ENCODE measurements at places on chromosomes 3 and 15.

- no peak for DNase-seq
Observed at GRCh38 chr3:108180194-108180593, 42.0 kb downstream of the IFT57 start.

DNA sequence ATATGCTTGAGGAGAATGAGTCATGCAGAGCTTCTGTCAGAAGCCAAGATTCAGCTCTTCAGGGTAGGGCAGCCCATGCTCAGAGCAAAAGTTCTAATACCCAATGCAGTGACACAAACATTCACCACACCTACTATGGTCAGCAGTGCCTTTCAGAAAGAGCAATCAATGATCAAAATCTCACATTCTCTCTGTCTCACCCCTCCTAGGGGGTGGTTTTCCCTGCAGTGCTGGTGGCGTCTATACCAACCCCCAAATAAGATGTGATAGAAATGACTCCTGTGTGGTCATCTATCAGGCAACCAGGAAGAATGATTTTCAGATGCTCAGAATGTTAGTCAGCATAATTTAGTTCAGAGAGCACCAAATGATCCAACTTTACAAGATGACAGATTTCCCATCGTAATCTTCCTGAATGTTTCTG, 385.3 kb downstream of the NTRK3 start:
- no peak for DNase-seq

DNA sequence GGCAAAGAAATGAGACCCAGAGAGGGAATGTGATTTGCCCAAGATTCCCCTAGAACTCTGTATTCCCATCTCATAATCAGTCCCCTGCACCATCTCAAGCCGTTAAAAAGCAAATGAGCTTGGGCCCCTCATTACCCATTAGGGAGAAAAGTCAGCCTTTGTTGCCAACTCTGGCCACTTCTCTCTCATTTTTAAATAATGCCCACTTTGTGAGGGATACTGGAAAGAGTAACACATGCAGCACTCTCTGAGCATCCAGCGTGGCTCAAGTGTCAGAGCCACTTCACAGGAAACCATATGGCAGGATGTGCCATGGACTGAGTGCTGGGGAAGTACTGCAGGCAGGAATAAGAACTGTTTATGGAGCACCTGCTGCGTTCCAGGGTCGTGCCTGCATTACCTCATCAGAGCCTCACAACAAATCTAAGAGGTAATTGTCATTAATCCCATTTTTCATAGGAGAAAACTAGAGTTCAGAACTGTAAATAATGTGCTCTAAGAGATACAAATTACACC, 49.8 kb upstream of the SLC6A1 start:
- DNase-seq, result no peak

- DNase-seq, result no peak
Observed at GRCh38 chr3:12489368-12489767, 5.1 kb downstream of the TSEN2 start.

DNA sequence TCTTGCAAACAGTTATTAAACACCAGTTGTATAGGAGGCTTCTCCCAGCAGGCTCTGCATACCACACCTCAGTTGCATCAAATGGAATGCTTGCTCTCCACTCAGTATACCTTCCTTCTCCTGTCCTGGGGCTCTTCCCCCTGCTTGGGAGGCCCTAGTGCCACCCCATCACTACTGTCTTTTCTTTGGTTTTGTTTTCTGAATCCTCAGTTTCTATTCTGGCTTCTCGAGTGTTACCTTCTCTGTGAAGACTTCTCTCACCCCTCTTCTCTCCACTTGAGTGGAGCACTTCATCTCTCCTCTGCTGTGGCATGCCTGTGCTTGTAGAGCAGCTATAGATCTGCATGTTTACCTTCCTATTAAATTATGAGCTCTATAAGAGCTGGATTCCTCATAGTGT, 75.7 kb upstream of the TPRG1 start:
- DNase-seq, result no peak

GRCh38 chr3:112687616-112688015, 46.7 kb upstream of the CCDC80 start:
- DNase-seq, result no peak

- peak; percentile 78 for DNase-seq
Observed at GRCh38 chr3:12768579-12769527, 9.8 kb upstream of the TMEM40 start.

- DNase-seq, result no peak
Observed at GRCh38 chr15:67413770-67414390, 107.1 kb upstream of the C15orf61 start.

DNA sequence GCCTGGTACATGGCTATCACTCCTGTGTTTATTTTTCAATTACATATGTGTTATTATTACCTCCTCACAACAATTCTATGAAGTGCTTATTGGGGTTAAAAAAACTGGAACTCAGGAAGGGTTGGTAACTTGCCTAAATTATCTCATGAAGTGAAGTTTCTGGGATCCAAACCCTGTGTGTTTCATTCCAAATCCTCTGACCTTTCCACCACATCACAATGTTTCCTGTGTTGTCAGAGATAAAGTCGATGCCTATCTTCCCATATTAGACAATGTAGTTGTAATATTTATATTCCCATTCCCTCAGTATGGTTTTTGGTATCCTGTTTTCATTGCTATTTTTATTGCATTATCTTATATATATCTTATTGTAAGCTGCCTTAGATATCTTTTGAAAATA, 269.1 kb upstream of the CFAP20DC start:
- DNase-seq, result no peak

DNA sequence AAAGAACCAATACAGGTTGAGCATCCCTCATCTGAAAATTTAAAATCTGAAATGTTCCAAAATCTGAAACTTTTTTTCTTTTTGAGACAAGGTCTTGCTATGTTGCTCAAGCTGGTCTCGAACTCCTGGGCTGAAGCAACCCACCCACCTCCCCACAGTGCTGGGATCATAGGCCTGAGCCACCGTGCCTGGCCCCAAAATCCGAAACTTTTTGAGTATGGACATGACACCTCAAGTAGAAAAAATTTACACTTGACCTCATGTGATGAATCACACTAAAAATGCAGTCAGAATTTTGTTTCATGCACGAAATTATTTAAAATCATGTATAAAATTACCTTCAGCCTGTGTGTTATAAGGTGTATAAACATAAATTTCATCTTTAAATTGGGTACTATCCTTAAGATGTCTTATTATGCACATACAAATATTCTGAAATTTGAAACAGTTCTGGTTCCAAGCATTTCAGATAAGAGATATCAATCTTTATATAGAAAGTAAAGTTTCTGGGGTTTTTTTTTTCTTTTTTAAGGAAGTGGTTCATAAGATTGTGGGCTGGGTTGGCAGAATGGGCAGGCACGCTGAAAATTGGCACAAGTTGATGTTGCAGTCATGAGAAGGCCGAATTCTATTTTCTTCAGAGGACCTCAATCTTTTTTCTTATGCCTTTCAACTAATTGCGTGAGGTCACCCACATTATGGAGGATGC, 72.5 kb downstream of the SPRED1 start:
- no peak for DNase-seq

DNA sequence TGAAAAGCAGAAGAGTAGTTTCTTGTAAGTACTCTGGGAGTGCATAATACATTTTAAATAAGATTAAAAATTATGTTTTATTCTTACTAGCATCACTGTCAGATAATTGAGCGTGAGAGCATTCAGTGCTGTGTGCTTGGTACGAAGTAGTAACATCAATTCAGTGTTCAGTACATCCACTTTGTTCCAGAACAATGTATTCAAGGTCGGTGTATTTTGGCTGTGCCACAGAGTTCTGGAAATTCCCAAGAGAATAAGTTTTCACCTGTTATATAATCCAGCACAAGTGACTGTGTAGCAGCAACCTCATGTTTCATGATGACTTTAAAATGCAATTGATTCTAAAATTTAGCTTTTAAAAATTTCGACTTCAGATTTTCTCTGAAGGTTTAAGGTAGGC, 130.6 kb downstream of the IGF1R start:
- DNase-seq, result no peak

- DNase-seq, result no peak
Observed at GRCh38 chr3:126421573-126422119, 26.9 kb downstream of the CFAP100 start.

- DNase-seq, result no peak
Observed at GRCh38 chr3:133479895-133480669, 80.2 kb downstream of the BFSP2 start.

DNA sequence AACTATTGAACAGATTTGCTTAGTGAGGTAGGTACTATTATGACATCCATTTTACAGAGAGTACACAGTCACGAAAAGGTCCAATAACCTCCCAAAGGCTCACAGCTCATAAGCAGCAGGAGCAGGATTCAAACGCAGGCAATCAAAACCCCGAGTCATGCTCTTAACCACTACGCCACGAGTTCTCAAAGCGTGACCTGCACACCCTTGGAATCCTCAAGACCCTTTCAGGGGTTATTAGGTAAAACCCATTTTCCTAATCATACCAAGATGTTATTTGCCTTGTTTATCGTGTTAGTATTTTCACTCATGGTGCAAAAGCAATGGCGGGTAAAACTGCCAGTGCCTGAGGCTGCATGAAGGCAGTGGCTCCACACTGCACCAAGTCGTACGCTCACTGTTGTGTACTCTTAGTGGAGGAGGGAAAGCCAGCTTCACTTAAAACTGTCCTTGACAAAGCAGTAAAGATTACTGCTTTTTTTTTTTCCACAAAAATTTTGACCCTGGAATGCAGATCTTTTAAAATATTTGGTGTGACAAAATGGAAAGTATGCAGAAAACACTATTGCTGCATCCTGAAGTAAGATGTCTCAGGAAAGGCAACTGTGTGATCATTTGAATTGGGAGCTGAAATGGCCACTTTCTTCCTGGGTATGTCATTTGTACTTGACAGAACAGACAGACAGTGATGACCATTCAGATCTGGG, 96.1 kb downstream of the IGF2BP2 start:
- no peak for DNase-seq

DNA sequence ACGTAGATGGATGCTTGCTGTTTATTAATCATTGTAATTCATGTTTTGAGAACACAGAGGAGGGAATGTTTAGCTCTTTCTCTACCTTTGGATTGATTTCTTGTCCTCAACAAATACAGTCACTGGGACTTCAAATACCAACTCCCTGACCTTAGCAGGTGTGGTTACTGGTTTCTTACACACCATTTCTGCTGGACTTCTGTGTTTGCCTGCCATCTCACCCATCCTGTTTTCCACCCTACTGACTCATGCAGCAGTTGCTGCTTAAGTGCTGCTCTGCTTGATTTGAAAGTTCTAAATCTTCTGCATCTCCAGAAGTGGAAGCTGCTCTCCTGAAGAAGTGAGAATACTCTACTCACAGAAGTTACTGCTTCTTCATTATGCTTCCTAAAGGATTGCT, 170.3 kb downstream of the ZPLD1 start:
- DNase-seq, result no peak

GRCh38 chr3:147411815-147412241, 2.7 kb downstream of the ZIC1 start:
- no peak for DNase-seq

GRCh38 chr3:71955240-71956068, 170.5 kb upstream of the PROK2 start:
- DNase-seq, result peak; percentile 28

GRCh38 chr15:62611002-62611401, 431.5 kb upstream of the TPM1 start:
- no peak for DNase-seq

DNA sequence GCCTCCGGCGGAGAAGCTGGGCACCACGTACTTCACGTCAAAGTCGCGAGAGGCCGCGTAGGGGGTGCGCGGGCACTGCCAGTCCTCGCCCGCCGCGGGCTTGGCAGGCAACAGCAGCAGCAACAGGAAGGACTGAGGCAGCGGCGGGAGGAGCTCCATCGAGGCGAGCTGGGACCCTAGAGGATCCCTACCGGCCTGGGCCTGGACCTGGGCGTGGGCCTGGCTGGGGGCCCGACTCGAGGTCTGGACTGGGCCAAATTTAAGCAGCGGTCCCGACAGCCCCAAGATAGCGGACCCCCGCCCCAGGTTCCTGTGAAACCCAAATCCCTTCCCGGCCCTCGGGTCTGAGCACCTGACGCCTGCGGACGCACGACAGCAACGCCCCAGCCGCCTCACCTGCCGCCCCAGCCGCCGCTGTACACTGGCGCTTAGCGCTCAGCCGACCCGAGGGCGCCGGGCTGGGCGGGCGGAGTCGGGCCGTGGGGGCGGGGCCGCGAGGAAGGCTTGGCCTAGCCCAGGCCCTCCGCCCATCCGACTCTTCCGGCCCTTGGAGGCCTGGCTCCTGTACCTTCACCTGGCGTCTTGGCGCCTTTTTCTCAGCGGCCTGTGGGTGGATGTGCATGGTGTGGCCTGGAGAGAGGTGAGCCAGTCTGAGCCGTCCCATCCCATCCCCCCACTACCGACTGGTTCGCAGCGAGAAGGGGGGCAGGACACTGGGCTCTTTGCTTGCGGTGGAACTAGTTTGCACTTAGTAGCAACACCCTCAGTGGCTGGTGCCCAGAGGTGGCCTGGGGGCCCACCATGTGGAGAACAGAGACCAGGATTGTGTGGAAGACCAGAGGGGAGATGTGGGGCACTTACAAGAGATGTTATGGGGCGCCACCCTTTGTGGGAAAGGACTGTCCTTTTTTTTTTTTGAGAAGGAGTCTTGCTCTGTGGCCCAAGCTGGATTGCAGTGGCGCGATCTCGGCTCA, at the start of gene MST1R:
Gene MST1R, minus strand, starts transcription at position 423 of the 974 bp plus-strand sequence. Its CDS starts 264 bp downstream, at position 159.
- peak; percentile 90 for DNase-seq

- DNase-seq, result no peak
Observed at GRCh38 chr3:59845386-59845785, 795.6 kb upstream of the CFAP20DC start.

- no peak for DNase-seq
Observed at GRCh38 chr15:68888419-68888818, 41.9 kb upstream of the SPESP1 start.

Data from K562 (cell line).